Esophagus muscularis mucosa (tissue), 4 donors: ENCODE measurements at places on chromosomes 3 and 15. TPM values are rescaled to one million over a fixed set of nuclear protein-coding genes. Genes with fewer than 3 reads are reported as not detected.
A peak's percentile ranks its signal among the peaks of the same experiment; 100 is the strongest.

GRCh38 chr3:10192953-10193691, 28.4 kb downstream of the IRAK2 start:
- DNase-seq = no peak
- no peaks in the 10 kb centered on the region for H3K36me3 ChIP-seq
- H3K4me3 ChIP-seq = no peak overlapping the region
- peak overlapping the region; percentile 88 for H3K27ac ChIP-seq

DNA sequence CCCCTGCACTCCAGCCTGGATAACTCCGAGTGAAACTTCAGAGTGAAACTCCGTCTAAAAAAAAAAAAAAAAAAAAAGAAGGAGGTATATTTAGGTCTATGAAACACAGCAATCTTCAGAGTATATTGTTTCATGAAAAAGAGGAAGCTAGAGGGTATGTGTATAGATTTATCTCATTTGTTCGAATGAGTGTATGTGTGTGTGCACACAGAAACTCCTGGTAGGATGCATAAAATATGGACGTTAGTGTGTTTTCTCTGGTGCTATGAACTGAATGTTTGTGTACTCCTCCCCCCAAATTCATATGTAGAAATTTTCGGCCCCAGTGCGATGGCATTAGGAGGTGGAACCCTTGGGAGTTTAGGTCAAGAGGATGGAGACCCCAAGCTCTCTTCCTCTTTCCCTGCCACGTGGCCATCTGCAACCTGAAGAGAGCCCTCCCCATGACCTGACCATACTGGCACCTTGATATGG, 98.6 kb upstream of the KLF13 start:
- DNase-seq = no peak
- peaks cover 20% of the 10 kb centered on the region for H3K27me3 ChIP-seq
- peaks cover 19% of the 10 kb centered on the region for H3K4me1 ChIP-seq
- no peak overlapping the region for H3K27ac ChIP-seq
- H3K36me3 ChIP-seq = no peaks in the 10 kb centered on the region

DNA sequence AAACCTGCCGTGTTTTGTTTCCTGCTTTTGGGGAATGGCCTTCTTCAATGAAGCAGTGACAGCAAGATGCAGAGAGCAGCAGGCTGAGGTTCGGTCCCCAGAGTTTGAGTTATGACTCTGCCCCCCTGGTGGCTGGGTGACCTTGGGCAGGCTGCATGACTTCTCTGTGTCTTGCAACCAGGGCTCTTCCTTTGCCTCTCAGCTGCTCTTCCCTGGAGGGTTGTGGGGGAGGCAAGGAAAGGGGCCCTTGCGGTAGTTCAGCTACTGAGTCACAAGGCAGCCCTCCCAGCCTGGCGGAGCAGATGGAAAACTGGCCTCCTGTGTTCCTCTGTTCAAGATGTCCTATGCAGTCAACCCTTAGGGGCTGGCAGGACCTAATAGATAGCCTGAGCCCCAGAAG, 17.1 kb downstream of the CTXND1 start:
- no peak overlapping the region for H3K4me3 ChIP-seq
- H3K36me3 ChIP-seq = no peaks in the 10 kb centered on the region
- H3K27ac ChIP-seq = no peak overlapping the region
- DNase-seq = peak; percentile 83
- H3K4me1 ChIP-seq = no peaks in the 10 kb centered on the region
- H3K27me3 ChIP-seq = no peaks in the 10 kb centered on the region

- no peaks in the 10 kb centered on the region for H3K4me1 ChIP-seq
- no peak overlapping the region for H3K27ac ChIP-seq
- H3K36me3 ChIP-seq = no peaks in the 10 kb centered on the region
These were observed 1367.0 kb downstream of the OTOL1 start for GRCh38 chr3:162863579-162863978.

Gene SERF2
- total RNA-seq = 811 TPM

- no peaks in the 10 kb centered on the region for H3K4me1 ChIP-seq
- no peak overlapping the region for H3K27ac ChIP-seq
- no peaks in the 10 kb centered on the region for H3K27me3 ChIP-seq
- no peak overlapping the region for H3K4me3 ChIP-seq
- H3K36me3 ChIP-seq = no peaks in the 10 kb centered on the region
- no peak for DNase-seq
These were observed 19.0 kb upstream of the DIPK2A start for GRCh38 chr3:143952569-143953072.

Gene AZI2
- 68.6 TPM for total RNA-seq

Gene CSPG5
- 1.2 TPM for total RNA-seq

DNA sequence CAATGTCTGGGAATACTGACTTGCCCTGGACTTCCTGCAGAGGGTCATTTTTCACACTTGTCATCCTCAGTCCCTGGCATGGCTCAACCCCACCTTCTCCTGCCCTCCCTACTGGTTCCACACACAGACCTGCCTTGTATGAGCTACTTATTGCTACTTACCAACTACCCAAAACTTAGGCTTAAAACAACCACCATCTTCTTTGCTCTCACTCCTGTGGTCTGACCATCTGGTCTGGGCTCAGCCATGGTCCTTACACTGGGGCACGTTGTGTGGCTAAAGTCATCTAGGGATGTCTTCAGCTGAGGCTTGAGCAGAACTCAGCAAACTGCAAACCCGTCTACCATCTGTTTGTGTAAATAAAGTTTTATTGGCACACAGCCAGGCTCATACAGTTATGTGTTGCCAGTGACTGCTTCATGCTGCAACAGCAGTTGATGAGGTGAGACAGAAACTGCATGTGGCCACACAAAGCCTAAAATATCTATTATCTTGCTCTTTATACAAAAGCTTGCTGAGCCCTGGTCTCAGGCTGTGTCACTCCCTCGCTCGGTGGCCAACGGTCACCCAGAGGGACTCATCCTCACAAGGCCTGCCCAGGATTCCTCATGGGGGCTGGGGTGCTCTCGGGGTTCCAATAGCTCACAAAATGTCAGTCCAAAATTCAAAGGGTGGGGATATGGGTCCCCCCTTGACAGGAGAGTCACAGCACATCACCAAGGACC, 43.5 kb downstream of the KLF15 start:
- DNase-seq = peak; percentile 77
- H3K4me3 ChIP-seq = no peak overlapping the region
- no peak overlapping the region for H3K27ac ChIP-seq
- no peaks in the 10 kb centered on the region for H3K27me3 ChIP-seq
- no peaks in the 10 kb centered on the region for H3K36me3 ChIP-seq

GRCh38 chr3:7585052-7585451, 724.1 kb downstream of the GRM7 start:
- H3K27me3 ChIP-seq = no peaks in the 10 kb centered on the region
- H3K4me3 ChIP-seq = no peak overlapping the region
- no peaks in the 10 kb centered on the region for H3K36me3 ChIP-seq

- H3K4me3 ChIP-seq = no peak overlapping the region
- H3K36me3 ChIP-seq = no peaks in the 10 kb centered on the region
- no peaks in the 10 kb centered on the region for H3K4me1 ChIP-seq
These were observed 116.2 kb downstream of the MFSD1 start for GRCh38 chr3:158918008-158918407.

- no peak for DNase-seq
- H3K27ac ChIP-seq = no peak overlapping the region
- no peaks in the 10 kb centered on the region for H3K4me1 ChIP-seq
- H3K27me3 ChIP-seq = no peaks in the 10 kb centered on the region
- H3K4me3 ChIP-seq = no peak overlapping the region
These were observed 539.5 kb upstream of the AGTR1 start for GRCh38 chr3:148158210-148158609.

Gene AMT
- 1.7 TPM for total RNA-seq

Gene P3H2
- 28.1 TPM for total RNA-seq

DNA sequence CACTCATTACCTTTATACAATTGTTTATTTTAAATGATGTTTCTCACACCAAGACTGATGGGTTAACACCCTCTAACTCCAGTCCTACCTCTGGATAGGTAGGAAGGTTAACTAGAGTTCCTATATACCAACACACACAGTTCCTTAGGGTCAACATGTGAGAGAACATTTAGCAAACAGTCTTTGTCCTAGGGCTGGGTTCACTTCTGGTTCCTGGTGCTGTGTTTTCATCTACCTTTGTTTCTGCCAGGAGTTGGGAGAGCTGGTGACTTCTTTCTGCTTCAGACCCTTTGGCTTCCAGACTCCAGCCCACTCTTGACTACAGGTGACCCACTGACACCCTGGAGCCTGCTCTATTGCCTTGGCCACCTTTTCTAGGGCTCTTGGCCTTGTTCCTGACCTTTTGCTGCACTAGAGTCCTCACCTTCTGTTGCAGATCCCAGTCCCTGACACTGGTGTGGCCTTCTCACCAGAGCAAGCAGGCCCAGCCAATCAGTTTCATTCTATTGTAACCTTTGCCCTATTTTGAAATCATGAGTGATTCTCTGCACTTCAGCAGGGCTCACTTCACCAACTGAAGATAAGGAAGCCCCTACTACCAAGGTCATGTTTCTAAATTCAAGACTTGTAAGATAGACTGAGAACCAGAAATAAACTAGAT, 50.0 kb upstream of the SECISBP2L start:
- no peak overlapping the region for H3K27ac ChIP-seq
- no peak overlapping the region for H3K4me3 ChIP-seq
- no peaks in the 10 kb centered on the region for H3K4me1 ChIP-seq

- no peak overlapping the region for H3K27ac ChIP-seq
- H3K4me3 ChIP-seq = no peak overlapping the region
- H3K27me3 ChIP-seq = no peaks in the 10 kb centered on the region
- no peaks in the 10 kb centered on the region for H3K4me1 ChIP-seq
These were observed 28.0 kb downstream of the SENP7 start for GRCh38 chr3:101484805-101485620.
